ENCODE measurements at places on chromosomes 1 and 21.

DNA sequence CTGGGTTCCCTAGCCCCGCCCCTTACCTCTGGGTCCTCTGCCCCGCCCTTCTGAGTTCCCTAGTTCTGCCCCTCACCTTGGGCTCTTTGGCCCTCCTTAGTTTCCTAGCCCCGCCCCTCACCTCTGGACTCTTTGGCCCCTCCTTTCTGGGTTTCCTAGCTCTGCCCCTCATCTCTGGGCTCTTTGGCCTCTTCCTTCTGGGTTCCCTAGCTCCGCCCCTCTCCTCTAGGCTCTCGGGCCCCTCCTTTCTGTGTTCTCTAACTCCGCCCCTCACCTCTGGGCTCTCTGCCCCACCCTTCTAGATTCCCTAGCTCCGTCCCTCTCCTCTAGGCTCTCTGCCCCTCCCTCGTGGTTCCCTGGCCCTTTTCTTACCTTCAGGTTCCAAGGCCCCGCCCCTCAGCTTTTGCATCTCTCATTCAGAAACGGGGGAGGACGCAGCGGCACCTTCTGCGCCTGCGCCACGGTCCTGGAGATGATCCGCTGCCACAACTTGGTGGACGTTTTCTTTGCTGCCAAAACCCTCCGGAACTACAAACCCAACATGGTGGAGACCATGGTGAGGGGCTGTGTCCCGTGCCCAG, 88.5 kb downstream of the PTPRU start:
- DNase-seq = no peak

GRCh38 chr1:14777516-14778506, 179.3 kb downstream of the KAZN start:
- no peak for DNase-seq

- no peak for DNase-seq
Measured at GRCh38 chr1:152043870-152044269, 7.1 kb upstream of the S100A11 start.

DNA sequence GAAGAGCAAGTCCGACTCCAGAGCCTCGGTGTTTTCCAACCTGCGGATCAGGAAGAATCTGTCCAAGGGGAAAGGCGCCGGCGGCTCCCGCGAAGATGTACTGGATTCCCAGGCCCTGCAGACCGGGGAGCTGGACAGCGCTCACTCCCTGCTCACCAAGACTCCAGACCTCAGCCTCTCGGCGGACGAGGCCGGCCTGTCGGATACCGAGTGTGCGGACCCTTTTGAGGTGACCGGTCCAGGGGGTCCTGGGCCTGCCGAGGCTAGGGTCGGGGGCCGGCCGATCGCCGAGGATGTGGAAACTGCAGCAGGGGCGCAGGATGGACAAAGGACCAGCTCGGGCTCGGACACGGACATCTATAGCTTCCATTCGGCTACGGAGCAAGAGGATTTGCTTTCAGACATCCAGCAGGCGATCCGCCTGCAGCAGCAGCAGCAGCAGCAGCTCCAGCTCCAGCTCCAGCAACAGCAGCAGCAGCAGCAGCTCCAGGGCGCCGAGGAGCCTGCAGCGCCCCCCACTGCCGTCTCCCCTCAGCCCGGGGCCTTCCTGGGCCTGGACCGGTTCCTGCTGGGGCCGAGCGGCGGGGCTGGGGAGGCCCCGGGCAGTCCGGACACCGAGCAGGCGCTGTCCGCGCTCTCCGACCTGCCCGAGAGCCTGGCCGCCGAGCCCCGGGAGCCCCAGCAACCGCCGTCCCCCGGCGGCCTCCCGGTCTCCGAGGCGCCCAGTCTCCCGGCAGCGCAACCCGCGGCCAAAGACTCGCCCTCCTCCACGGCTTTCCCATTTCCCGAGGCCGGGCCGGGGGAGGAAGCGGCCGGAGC, 827 bp downstream of the FMN2 start:
- DNase-seq = no peak

DNA sequence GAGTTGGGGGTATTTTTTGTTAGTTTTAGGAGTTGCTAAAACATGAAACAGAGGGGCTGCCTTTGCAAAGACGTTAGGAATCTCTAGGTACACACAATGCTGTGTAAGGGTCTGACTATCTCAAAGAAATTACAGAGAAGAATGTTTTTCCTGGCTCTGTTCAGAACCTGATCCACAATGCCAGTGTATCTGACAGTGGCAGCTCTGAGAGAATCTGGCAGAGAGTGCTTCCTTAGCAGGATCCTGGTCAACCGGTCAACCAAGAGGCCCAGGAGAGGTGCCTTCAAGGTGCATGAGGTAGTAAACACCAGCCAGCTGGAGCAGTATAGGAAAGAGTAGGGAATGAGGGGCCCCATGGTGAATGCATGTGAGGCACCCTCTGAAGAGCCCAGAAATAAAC, 40.9 kb upstream of the RGS1 start:
- no peak for DNase-seq

GRCh38 chr21:20618878-20619277, 379.3 kb upstream of the NCAM2 start:
- DNase-seq = no peak

DNA sequence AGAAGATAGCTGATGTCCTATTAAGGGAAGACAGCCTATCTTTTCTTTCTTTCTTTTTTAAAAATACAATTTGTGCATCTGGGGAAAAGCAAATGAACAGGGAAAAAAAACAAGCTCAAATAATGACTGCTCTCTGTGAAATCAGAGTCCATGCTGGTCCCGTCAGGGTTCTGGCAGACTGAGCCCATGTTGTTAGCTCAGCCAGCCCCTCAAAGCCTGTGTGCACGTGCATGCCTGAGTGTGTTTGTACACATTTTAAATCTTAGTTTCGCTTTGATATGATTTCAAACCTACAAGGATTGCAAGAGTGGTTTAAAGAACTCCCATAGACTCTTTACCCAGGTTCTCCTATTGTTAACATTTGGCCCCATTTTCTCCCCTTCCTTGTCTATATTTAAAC, 231.8 kb upstream of the GREM2 start:
- no peak for DNase-seq

- DNase-seq = no peak
Measured at GRCh38 chr1:30044656-30045144, 678.7 kb downstream of the MATN1 start.

- no peak for DNase-seq
Measured at GRCh38 chr1:50048791-50049190, 25.0 kb upstream of the AGBL4 start.
